Activated T-helper 1 cell treated with anti-CD3 and anti-CD28 coated beads, Interleukin-12 subunit alpha, Interleukin-12 subunit beta, Interleukin-2, Interleukin-4 antibody, amounts not matched to agents 30 ng/mL and 10 ng/mL and 1 ng/mL, durations not matched to agents 14 hours and 24 hours and 36 hours (primary cell): ENCODE measurements at places on chromosomes 1 and 21. TPM values are rescaled to one million over a fixed set of nuclear protein-coding genes. Genes with fewer than 3 reads are reported as not detected.

Gene TFAP2E
- 0.47 TPM in 2 replicates for total RNA-seq

Gene EFCAB14
- total RNA-seq = 67.0 and 70.4 TPM in 2 replicates

Gene ADAM30
- total RNA-seq = not detected in 2 replicates

Gene NOL9
- 50.4 and 58.9 TPM in 2 replicates for total RNA-seq

Gene BCAR3
- total RNA-seq = 0.29 and 1.1 TPM in 2 replicates

Gene AMY2A
- total RNA-seq = not detected in 2 replicates

Gene PADI1
- not detected in 2 replicates for total RNA-seq

Gene PSRC1
- total RNA-seq = 3.6 and 5.5 TPM in 2 replicates

Gene AMPD1
- 0.56 TPM in 1 of 2 replicates, not detected in the other for total RNA-seq

DNA sequence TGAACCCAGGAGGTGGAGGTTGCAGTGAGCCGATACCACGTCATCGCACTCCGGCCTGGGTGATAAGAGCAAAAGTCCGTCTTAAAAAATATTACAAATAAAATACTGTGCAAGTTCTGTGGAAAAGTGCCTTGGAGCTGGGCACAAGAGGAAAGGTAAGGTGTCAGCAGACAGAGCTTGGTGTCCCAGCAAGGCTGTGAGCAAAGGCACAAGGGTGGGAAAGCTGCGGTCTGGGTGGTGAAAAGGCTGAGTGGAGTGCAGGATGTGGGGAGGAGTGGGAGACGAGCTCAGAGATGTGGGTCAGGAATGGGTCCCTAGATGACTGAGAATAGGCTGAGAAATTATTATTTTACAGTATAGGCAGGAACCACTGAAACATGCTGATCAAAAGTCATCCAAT lies 150.6 kb downstream of the RHOU start:
- DNase-seq = no peak

GRCh38 chr1:21924503-21925005 lies 12.6 kb downstream of the HSPG2 start:
- no peak for DNase-seq

DNA sequence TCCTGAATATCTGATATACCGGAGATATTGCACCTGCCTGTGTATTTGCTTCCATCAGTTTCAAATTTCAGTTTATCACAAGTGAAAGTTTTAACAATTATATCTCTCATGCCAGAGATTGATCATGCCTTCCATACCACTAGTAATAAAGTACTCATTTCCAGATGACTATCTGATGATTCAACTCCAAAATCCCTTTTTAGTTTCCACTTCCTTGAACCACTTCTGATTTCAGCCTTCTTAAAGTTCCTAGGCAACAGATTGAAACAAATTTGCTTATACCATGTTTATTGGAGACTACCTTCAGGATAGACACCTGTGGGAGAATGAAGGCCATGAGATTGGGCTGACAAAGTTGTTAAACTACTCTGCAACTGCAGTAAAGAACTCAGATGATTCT lies 21.5 kb upstream of the COL11A1 start:
- DNase-seq = no peak

GRCh38 chr1:93123201-93123783 lies 44.2 kb downstream of the MTF2 start:
- no peak for DNase-seq

DNA sequence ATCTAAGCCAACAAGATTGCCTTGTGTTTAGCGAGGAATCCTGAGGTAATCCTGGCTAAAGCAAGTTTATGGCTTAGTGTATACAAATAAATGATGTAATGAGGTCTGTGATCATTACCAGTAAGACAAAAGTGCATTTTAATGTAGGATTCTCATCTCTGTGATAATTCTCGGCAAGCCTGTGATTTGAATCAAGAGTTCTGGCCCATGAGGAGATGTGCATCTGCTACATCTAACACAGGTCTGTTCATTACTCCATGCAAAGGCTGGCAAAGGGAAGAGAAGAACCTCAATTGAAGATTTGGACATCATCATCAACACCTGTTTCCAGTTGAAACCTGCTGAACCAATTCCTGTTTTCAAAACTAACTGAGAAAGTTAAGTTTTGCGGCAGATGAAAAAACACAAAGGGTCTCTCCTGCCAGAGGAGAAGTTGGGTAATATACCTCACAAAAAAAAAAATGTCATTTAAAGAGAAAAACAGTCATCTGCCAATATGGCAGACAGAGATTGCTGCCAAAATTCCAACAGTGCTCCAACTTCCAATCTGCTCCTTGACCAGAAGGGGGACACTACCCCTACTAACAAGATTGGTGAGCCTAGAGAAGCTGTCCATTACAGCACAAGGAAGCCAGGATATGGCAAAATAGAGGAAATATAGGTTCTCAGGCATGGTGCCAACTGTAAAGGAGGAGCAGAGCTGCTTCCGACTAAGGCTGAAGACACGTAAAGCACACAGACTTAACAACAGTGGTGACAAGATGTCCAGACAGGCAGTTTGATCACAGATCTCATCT lies 453.7 kb downstream of the TTLL7 start:
- DNase-seq = no peak

- no peak for DNase-seq
Measured at GRCh38 chr1:51926171-51926812, 47.8 kb upstream of the NRDC start.

DNA sequence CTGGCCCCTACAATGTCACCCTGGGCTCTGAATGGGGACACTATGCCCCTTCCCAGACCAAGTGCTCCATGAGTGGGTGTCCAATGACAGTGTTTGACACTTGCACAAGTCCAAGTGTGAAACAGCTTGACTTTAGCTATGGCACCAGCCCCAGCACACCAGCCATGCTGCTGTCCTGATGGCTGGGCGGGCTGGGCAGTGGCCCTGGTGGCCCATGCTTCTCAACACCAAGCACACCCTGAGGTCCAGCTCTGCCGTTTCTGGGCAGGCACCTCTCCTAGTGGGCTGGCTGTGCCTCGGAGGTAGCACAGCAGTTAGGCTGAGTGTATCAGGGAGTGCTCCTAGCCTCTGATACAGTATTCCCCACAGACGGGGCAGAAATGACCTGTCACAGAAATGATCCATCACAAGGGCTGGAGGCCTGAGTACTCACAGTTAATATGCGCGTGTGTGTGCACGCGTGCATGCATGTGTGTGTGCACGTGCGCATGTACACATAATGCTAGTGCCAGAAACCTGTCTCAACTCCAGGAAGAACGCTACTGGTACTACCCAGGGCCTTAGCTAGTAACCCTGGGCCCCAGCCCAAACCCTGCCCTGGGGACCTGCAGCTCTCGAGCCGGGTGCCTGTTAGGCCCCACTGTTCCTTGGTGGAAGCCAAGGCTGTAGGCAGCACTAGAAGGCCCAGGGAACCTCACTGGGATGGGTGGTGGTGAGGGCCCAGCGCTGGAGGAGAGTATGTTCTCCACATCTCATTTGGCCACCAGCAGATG lies 134.0 kb downstream of the DMRTB1 start:
- DNase-seq = no peak

DNA sequence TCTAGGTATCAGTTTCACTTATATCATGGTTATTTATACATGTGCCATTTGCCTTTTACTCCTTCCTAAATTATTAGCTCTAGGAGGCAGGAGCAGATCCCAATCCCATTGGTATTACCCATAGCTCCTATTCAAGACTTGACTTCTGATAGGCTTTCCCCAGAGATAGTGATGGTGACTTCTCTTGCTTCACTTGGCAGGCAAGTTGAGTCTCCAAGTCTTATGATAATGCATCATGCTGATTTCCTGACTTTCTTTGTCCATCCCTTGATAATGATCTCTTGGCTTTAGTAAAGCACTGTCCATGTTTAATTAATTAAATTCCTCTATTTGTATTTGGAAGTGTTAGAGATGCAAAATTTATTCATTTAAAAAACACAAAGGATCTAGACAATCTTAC lies 253.5 kb upstream of the ADAMTS5 start:
- DNase-seq = no peak

DNA sequence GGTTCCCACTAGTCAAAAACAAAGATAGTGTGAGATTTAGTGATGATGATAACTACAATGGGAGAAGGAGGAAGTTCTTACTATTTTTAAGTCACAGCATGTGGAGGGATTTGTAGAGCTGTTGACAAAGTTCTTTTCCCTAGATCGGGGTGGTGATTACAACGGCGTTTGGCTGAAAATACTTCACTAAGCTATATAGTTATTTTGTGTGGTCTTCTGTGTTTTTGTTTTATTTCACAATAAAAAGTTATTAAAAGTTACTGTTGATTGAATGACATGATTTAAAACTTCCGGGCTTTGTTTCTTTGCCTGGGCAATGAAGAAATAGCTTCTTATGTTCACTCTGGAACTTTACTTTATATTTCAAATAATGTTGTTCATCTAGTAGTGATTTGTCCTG lies 47.3 kb upstream of the SSX2IP start:
- no peak for DNase-seq

GRCh38 chr1:110293601-110294104 lies 45.5 kb upstream of the RBM15 start:
- DNase-seq = no peak

- no peak for DNase-seq
Measured at GRCh38 chr1:95057351-95057750, 15.4 kb downstream of the ALG14 start.

- DNase-seq = no peak
Measured at GRCh38 chr21:46666941-46667740, 31.7 kb downstream of the PRMT2 start.

DNA sequence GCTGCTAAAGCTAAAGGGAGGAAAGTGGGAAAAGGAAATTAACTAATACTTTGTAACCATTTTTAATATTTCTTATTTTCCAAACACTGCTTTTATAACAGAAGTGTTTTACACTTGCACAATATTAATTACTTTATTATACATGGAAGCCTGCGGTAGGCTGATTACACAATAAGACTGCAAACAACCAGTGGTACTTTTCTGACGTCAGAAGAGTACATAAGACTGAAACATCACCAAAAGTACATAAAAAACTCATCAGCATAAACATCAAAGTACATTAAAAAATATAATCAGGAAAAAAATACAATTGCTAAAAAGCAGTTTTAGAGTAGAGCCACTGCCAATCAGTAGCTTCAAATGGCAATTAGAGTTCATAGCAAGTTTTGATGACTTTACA lies 4.6 kb downstream of the ZNF281 start:
- DNase-seq = no peak

GRCh38 chr1:24252185-24252780 lies 65.2 kb upstream of the IFNLR1 start:
- DNase-seq = no peak
